Muscle of leg (tissue), 16 donors: ENCODE measurements at places on chromosomes 2 and 18. TPM values are rescaled to one million over a fixed set of nuclear protein-coding genes. Genes with fewer than 3 reads are reported as not detected.

GRCh38 chr18:39259736-39260135, 1694.1 kb upstream of the CELF4 start:
- H3K4me1 ChIP-seq, result no peaks in the 10 kb centered on the region
- DNase-seq, result no peak

DNA sequence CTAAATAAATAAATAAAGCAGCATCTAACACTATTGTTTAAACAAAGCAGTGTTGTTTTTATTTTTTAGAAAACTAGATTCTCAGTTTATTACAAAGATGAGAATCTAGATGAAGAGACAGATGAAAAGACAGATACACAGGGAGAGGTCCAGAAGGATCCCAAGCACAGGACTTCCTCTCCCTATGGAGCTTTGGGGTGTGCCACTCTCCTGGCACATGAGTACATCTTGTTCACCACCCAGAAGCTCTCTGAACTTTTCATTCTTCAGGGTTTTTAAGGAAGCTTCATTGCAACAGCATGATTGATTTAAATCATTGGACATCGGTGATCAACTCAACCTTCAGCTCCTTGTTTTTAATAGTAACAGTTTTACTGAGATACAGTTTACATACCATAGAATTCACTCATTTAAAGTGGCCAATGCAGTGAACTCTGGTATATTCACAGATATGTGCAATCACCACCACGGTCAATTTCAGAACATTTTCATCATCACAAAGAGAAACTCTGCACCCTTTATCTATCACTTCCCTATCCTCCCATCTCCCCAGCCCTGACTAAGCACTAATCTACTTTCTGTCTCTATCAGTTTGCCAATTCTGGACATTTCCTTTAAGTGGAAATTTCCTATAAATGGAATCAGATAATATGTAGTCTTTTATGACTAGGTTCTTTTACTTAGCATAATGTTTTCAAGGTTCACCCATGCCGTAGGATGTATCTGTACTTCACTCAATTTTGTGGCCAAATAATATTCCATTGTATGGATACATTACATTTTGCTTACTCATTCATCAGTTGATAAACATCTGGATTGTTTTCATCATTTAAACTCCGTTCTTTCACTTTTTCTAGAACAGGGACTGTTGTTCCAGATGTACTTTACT, 62.3 kb upstream of the ZFP36L2 start:
- DNase-seq, result no peak
- H3K27me3 ChIP-seq, result no peaks in the 10 kb centered on the region
- H3K4me3 ChIP-seq, result no peak overlapping the region
- H3K27ac ChIP-seq, result no peak overlapping the region
- H3K4me1 ChIP-seq, result no peaks in the 10 kb centered on the region
- peaks cover 43% of the 10 kb centered on the region for H3K36me3 ChIP-seq

DNA sequence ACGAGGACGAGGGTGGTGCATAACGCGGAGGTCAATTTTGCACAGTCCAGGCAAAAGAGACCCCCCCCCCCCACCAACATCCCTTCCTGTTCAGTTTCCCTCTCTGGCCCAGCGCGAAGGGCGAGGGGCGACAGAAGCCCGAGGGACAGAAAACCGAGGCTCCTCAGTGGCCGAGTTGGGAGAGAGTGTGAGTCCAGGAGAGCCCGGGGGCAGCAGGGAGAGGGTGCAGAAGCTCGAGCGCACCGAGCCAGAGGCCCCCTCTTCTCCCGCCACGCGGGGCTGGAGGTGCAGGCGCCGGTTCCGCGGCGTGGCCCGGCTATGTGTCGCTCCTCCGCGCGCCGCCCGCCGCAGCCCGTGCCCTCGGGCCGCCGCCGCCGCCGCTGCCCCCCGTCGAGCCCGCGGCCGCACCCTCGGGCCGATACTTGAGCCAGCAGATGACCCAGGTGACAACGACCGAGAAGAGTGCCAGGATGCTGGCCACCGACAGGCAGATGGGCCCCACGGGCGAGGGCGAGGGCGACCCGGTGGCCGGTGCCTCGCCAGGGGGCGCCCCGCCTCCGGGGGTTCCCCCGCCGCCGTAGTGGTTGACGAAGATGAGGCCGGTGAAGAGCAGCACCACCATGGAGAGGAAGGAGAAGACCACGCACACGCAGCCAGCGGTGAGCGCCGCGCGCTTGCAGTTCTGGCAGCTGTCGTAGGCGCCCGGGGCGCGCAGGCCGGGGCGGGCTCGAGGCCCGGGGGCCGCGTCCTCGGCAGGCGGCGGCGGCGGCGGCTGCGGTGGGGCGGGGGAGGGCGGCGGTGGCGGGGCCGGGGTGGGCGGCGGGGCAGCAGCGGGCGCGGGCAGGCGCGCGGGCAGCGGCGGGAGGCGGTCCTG, 20.2 kb upstream of the PAX3 start:
- H3K4me1 ChIP-seq, result peaks cover 18% of the 10 kb centered on the region
- no peak overlapping the region for H3K27ac ChIP-seq
- peak; percentile 45 for DNase-seq
- H3K27me3 ChIP-seq, result peaks cover 43% of the 10 kb centered on the region
- peak overlapping the region; percentile 30 for H3K4me3 ChIP-seq
- no peaks in the 10 kb centered on the region for H3K36me3 ChIP-seq

Gene PELI1
- polyA plus RNA-seq, result 19.5 TPM

Gene MAP3K19
- polyA plus RNA-seq, result not detected

DNA sequence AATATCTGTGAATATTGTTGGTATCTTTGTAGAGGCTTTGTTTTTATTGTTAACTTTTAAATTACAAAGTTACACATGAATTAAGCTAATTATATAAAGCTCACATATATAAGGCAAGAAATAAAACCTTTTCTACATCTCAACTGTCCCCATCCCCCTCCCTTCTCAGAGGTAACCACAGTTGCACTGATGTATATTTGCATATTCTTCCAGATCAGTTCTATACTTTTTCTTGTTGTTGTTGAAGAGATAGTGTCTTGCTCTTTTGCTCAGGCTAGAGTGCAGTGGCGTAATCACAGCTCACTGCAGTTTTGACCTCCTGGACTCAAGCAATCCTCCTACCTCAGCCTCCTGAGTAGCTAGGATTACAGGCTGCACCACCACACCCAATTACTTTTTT, 36.0 kb upstream of the CDC42EP3 start:
- H3K27me3 ChIP-seq, result no peaks in the 10 kb centered on the region
- no peaks in the 10 kb centered on the region for H3K36me3 ChIP-seq
- no peak overlapping the region for H3K4me3 ChIP-seq

DNA sequence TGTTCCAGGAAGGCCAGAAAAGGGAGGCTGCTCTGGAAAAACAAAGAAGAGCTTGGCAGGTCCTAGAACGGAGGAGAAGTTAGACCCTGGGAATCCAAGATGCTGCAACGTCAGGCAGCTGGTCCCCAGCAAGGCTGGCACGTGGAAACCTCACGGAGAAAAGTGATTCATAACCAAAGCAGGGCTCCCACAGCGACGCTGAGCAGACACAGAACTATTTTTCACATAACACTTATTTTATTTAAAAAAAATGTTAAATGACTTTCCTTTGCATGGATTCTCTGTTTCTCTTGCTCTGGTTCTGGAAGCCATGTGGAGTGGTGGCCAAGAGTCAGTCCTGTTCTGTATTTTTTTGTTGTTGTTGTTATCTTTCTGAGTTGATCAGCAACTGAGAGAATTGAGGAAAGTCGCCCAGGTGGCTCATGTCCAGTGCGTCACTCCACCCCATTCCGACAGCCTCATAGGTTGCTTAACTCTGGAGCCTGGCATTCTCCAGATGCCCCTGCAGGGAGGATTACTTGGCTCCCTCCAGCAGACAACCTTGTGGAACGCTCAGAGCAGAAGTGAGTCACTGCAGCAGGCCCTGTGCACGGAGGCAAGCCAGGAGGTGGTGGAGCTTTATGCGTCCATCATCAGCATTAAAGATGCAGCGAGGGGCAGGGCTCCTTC, 229.9 kb upstream of the HDAC4 start:
- H3K4me1 ChIP-seq, result peaks cover 2% of the 10 kb centered on the region
- peak; percentile 22 for DNase-seq
- no peak overlapping the region for H3K27ac ChIP-seq

Gene CHRND
- polyA plus RNA-seq, result 141 TPM

GRCh38 chr2:38572167-38572566, 30.6 kb downstream of the HNRNPLL start:
- H3K27ac ChIP-seq, result no peak overlapping the region
- H3K4me3 ChIP-seq, result no peak overlapping the region
- DNase-seq, result no peak
- no peaks in the 10 kb centered on the region for H3K27me3 ChIP-seq
- H3K4me1 ChIP-seq, result no peaks in the 10 kb centered on the region

Gene SCYGR4
- polyA plus RNA-seq, result not detected

DNA sequence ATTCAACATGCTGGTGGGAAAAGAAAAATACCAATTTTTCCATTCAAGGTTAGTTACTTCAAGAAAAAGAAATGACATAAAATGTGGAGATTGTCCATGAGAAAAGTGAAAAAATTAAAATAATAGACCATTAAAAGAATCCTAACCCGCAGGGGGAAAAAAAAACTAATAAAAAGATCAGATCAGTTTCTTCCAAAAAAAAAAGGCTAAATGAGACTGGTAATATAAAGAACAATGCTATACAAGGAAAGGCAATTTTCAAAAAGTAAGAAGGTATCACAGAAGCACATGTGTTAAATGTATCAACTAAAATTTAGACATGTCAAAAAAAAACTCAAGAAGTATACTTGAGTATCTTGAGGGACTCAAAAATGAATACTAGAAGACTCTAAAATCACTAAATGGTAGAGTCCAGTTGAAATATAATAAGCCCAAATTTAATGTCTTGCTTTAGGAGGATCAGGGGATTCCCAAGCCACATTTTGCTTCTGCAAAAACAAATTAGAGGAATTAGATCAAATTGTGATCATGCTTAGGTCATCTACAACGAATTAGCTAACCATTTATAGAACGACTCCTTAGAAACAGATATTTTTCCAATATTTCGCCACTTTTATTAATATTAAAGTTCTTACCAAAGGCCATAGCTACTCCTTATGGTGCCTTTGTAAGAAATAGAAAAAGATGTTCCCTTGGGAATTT, 35.8 kb upstream of the GLS start:
- H3K36me3 ChIP-seq, result no peaks in the 10 kb centered on the region
- H3K4me3 ChIP-seq, result no peak overlapping the region
- peaks cover 2% of the 10 kb centered on the region for H3K4me1 ChIP-seq
- H3K27me3 ChIP-seq, result no peaks in the 10 kb centered on the region
- no peak overlapping the region for H3K27ac ChIP-seq

Gene FN1
- 538 TPM for polyA plus RNA-seq

Gene CRYGD
- polyA plus RNA-seq, result not detected
